ENCODE measurements at places on chromosomes 2 and 18.

GRCh38 chr18:60122339-60122738 lies 222.5 kb downstream of the PMAIP1 start:
- DNase-seq = no peak

DNA sequence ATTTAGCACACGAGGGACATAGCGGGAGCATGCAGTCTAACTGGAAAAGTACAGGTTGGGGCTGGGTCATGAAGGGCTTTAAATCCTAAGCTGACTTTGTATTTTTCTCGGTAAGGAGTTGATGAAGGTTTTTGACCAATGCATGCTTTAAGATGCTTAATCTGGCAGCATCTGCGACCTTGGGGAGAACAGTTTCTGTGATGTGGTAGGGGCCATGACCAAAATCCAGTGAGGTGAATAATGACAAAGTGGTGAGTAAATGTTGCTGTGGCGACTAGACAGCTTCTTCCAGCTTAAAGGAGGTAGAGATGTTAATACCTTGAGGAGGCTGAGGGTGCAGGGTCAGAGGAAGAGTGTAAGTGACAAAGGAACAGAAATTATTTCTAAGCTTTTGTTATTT lies 174.6 kb upstream of the ALPP start:
- DNase-seq = no peak

- DNase-seq = no peak
Observed at GRCh38 chr18:14974576-14974975, 226.6 kb downstream of the ANKRD30B start.

DNA sequence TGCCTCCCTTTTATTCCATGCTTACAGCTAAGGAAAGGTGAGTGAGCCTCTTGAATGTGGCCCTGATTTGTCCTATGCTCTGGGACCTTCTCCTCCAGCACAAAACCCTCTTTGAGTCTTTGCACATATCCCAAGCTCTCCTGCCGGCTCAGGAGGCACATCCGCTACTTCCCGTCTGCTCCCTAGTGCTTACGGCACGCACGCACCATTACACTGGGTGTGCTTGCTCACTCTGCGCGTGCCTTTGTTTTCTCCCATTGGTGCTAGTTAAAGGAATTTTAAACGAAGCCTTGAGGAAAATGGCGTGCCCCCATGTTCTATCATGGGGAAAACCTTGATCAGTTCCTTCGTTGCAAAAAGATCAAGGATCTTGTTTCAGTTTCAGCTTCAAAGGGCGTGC lies 7.9 kb upstream of the DGKD start:
- no peak for DNase-seq

- no peak for DNase-seq
Observed at GRCh38 chr18:34033968-34034367, 190.7 kb downstream of the NOL4 start.

DNA sequence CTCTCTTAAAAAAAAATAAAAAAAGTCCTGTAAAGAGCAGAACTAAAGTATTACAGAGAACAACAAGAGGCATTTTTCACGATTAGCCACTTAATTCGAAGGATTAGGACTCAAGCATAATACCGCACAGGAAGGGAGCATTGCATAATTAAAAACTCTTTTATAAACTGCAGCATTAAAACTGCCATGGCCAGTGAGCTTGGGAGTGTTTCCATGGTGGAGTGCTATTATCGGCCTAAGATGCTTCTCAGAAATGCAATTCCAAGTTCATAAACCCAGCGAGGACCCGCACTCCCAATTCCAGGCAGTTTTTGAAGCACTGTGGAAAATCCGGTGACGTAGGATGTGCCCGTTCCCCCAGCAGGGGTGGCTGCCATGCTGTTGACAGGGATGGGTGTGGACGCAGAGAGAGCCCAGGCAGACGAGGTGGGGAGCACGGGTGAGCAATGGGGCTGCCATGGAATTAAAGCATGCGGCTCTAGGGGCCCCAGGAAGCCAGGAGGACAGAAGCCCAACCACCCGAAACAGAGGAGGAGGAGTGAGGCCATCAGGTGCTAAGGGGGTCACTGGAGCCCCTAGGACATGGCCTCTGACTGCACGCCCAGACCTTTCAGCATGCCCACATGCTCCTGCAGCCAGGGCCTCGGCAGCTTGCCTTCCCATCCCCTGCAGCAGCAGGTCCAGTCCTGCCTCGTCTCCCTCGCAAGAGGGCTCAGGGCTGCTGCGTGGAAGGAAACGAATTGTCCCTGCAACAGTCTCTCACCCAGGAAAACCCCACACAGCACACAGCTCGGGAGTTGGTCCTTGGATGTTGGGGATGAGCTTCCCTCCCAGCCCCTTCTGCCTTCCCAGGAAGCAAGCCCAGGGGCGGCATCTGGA lies 233.4 kb downstream of the NDUFA10 start:
- DNase-seq = no peak

GRCh38 chr2:28155086-28155485 lies 237.6 kb upstream of the FOSL2 start:
- DNase-seq = no peak

DNA sequence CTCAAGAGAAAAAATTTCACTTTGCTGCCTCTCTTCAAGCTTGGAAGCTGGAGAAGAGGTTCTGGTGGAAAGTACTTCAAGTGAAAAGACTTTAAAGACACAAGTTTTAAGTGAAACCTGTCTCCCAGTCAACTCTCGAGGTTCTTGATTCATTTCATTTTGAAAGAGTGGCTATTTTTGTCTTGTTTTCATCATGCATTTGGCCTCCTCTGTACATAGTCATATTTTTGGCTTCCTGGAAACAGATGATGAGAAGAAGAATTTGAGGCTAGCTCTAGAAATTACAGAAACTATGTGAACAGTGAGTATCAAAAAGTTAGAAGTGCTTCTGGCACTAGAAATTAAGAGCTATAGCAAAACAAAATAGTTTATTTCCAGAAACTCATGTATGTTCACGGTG lies 124.8 kb downstream of the DTNA start:
- no peak for DNase-seq

GRCh38 chr2:2098458-2099167 lies 232.5 kb downstream of the MYT1L start:
- DNase-seq = no peak

DNA sequence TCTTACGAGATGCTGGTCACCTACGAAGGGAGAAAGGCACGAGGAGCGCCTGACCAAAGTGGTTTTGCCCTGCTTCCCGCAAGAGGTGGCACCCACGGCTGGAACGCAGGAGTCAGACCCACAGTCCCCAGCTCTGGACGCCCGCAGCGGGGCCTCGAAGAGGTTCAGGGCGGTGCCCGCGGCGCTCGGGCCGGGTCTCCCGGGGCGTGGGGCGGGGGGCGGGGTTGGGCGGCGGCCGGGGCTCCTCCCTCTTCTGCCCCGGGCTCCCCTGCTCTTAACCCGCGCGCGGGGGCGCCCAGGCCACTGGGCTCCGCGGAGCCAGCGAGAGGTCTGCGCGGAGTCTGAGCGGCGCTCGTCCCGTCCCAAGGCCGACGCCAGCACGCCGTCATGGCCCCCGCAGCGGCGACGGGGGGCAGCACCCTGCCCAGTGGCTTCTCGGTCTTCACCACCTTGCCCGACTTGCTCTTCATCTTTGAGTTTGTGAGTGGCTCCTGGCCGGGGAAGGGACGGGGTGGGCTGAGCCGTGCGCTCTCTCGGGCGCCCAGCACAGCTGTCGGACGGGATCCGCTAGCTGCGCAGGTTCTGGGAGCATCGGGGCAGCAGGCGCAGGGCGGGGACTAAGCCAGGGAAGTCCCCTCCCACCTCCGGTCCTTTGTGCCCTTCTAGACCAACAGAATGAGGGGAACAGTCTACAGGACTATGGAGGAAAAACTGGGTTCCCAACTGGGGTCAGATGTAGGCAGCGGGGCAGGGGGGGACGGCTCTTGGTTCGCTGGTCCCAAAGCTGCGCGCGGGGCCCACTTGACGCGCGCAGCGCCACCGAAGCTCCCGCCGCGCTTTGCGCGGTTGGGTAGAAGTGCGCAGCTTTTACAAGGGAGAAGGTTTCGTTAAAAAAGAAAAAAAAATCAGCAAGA lies at the start of gene MAL:
Gene MAL, plus strand, starts transcription at position 303 of the 914 bp plus-strand sequence. Its CDS starts 85 bp downstream, at position 388.
- DNase-seq = no peak

DNA sequence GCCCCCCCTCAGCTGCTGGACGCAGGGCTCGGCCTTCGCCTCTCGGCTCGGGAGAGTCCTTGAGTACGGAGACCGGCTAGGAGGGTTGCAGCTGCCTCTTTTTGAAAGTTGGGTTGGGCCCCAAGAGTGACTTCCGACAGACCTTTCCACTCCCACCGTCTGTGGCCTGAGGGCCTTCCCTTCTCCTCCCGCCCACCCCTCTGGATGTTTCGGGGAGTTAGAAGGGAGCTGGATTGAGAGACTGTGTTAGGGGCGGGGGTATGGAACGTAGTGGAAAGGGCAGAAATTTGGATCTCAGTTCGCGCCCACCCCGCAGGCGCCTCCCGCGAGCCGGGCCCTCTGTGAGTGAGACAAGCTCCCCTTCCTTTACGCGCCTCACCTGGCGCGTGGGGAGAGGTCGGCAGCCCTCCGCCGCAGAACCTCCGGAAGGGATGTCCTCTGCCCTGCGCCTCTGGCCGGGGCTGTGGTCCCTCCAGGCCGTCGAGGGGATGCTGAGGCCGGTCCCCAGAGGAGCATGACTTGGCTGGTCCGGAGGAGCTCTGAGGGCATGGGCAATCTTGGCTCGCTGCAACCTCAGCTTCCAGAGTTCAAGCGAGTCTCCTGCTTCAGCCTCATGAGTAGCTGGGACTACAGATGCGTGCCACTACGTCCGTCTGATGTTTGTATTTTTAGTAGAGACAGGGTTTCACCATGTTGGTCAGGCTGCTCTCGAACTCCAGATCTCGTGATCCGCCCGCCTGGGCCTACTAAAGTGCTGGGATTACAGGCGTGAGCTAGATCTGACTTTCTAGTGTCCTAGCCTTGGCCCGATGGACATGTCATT lies 15.9 kb downstream of the C2orf74 start:
- DNase-seq = no peak

DNA sequence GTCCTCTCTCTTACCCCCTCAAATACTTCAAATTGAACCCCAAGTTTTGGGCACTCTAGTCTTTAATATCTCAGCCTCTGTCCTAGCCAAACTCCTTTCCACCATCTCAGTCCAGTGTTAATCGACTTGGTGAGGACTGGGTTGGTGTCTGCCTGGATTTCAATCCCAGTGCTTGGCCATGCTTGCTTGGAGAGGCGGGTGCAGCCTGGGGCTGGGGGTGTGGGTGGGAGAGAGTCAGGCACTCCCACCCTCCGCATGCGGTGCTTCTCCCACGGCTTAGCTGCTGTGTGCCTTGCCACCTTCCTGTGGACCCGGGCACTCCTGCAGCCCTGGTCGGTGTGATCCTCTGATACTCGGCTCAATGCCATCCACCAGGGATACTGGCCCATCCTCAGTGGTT lies 220.8 kb upstream of the HDAC4 start:
- no peak for DNase-seq

- DNase-seq = no peak
Observed at GRCh38 chr2:191217580-191217979, 27.6 kb upstream of the MYO1B start.

- no peak for DNase-seq
Observed at GRCh38 chr2:100852447-100852846, 32.5 kb downstream of the NPAS2 start.

DNA sequence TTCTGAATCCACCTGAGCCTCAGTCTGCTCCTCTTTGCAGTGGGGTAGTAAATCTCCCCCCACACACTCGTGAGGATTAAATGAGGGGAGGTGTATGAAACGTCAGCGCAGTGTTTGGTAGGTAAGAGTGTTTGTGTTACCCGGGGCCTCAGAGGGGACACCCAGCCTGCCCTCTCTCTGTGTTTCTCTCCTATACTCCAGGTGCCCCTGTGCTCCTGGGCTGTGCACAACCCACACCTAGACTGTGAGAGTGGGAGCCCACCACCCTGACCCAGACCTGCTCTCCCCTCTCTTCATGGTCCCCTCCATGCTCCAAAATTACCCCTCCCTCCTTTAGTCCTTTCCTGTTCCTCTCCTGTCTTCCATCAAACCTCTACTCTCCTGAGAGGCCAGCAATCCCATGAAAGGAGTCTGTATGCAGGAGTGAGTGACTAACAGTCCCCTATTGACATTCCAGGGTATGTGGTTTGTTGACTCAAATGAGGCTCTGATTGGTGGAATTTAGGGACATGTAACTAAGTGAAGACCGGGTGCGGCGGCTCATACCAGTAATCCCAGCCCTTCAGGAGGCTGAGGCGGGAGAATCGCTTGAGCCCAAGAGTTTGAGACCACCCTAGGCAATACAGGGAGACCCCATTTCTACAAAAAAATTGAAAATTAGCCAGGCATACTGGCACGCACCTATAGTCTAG lies 10.4 kb downstream of the CIB4 start:
- DNase-seq = no peak

DNA sequence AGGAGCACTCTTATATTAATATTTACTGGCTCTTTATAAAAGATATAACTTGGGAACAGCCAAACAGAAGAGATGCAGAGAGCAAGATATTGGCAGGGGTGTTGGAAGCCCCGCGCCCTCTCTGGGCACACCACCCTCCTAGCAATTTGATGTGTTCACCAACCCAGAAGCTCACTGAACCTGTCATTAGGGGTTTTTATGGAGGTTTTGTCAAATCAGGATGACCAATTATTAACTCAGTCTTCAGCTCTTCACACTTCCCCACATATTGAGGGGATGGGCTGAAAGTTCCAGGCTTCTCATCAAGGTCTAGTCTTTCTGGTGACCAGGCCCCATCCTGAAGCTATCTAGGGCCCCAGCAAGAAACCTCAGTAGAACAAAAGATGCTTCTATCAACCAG lies 10.9 kb upstream of the INO80D start:
- no peak for DNase-seq

DNA sequence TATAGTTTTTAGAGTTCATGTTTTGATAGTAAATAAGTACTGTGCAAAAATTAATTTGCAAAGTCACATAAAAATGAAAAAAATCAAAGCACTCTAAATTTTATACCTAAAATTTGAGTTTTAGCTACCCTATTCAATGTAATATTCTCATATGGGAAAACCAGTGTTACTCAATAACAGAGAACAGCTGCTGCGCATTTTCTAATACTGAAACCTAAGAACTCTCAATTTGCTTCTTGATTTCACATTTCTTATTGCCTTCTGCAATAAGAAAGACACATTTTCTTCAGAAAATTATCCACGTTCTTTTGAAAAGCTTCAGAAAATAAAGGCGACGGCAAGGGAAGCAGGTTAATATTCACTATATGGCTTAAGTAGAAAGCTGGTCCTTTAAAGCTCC lies 199.1 kb upstream of the CCDC150 start:
- no peak for DNase-seq

DNA sequence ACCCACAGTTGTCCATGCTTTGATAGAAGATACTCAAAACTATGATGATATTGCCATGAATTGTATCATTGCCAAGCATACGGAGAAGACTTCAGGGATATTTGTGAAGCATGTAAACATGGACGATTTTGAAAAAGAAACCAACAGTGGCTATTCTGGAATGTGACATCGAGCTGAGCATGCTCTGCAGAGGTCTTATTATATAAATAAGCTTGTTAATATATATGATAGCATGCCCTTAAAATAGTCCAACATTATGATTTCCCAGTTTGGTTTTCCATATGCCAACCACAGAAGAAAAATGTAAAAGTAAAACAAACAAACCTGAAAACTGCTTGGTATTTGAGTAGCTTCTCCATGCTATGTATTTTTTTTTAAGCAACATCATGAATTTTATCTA lies 159.1 kb downstream of the LNPK start:
- DNase-seq = no peak

Measured in cerebellar nuclear complex (tissue), 1 donor.